Right forelimb (tissue), 1 donor: ENCODE measurements at places on chromosomes 11 and 22.

GRCh38 chr22:48780597-48781277 is 1046.9 kb downstream of the BRD1 start:
- DNase-seq = no peak

- DNase-seq = no peak
These were observed 227.2 kb upstream of the ARHGAP20 start for GRCh38 chr11:110939471-110939870.

DNA sequence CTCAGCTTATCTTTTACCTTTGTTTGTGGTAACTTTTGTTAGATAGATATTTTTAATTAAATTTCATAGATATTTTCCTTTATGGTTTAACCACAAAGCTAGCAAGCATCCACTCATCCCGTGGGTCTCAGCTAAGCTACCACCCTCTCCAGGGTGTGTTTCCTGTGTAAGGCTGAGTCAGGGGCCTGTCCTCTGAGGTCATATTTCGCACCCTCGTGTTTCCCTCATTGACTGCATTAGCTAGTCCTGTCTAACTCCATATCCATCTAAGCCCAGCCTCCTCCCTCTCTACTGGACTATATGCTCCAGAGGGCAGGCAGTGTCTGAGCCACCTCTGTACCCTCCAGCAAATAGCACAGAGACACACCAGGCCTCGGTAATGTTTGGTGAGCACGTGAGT is 16.7 kb downstream of the XRRA1 start:
- DNase-seq = no peak

DNA sequence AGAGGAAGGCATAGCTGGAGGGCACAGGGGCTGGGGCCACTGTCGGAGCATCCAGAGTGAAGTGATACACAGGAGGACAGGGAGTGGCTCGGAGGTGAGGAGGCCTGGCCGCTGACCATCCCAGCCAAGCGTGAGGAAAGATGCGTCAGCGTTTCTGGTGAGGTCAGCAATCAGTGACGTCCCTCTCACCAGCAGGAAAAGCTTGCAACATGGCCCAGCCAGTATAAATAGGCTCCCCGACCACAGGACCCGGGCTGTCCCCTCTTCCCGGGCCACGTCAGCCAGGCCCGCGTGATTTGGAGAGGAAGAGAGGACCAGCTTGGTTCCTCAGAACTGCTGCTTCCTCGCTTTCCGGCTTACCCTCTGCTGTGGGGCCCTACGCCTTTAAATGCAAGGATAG is 4.2 kb upstream of the OSM start:
- no peak for DNase-seq

GRCh38 chr11:64453466-64453865 is 94.5 kb downstream of the RPS6KA4 start:
- no peak for DNase-seq
